H1 (cell line): ENCODE measurements at places on chromosomes 11 and 22. TPM values are rescaled to one million over a fixed set of nuclear protein-coding genes. Genes with fewer than 3 reads are reported as not detected.

DNA sequence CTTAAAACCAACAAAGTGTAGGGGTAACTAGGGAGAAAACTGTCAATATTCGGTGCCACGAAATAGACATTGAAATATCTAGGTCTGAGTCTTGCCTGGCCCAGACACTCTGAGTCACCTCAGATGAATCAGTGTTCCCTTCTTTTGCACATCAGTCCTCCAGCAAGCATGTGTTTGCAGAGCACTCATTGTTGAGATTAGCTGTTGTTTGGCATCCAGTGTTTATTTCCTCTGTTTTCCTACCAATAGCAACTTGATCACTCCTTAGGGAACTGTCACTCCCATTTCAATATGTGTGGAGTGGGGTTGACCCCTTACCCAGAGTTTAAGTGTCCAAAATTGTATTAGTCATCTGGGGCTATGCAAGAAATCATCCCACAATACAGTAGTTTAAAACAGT lies 4.7 kb upstream of the ASCC2 start:
- no peak for DNase-seq

DNA sequence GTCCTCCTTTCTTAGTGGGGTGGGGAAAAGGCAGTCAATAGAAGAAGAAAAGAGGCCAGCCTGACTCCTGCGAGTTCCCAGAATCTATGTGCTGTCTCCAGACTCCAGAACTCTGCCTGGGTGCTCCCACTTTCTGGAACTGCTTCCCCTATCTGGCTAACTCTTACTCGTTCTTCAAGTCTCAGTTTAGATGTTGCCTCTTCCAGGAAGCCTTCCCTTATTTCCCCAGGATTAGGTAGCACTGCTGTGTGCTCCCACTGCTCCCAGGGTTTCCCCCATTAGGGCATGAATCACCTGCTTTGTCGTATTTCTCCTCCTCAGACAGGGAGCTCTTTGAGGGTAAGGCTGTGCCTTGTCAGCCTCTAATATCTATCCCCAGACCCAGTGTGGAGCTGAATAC lies 17.5 kb upstream of the SYT7 start:
- DNase-seq = no peak

- DNase-seq = no peak
Measured at GRCh38 chr11:110152199-110152598, 59.0 kb downstream of the ZC3H12C start.

The FOLR2 gene
- not detected in 2 replicates for total RNA-seq

The C22orf31 gene
- total RNA-seq = not detected in 2 replicates

The GPR137 gene
- 36.8 and 37.8 TPM in 2 replicates for total RNA-seq

- no peak for DNase-seq
Measured at GRCh38 chr11:44887636-44888035, 63.0 kb downstream of the TP53I11 start.

- no peak for DNase-seq
Measured at GRCh38 chr11:80856066-80856465, 1415.2 kb upstream of the TENM4 start.

DNA sequence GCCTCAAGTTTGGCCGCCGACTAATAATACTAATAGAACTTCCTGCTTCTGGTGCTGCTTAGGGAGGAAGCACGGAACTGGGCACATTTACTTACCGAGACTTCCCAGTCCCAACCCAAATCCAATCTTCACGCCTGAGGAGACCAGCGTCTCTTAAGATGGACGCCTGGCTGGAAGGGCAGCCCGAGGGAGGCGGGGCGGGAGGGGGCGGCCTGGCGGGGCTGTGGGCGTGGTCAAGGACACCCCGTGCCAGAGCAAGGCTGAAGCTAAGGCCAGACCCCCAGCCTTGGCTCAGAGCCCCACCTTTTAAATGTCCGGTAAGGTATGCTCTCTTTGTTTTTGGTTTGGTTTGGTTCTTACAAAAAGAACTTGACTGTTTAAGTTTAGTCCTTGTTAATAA lies at the start of gene GDPD4:
Gene GDPD4, minus strand, starts transcription at position 177 of the 400 bp plus-strand sequence. CDS start 16,549 bp downstream, outside the sequence.
- no peak for DNase-seq

- no peak for DNase-seq
Measured at GRCh38 chr11:116930177-116930576, 92.8 kb upstream of the APOA1 start.

DNA sequence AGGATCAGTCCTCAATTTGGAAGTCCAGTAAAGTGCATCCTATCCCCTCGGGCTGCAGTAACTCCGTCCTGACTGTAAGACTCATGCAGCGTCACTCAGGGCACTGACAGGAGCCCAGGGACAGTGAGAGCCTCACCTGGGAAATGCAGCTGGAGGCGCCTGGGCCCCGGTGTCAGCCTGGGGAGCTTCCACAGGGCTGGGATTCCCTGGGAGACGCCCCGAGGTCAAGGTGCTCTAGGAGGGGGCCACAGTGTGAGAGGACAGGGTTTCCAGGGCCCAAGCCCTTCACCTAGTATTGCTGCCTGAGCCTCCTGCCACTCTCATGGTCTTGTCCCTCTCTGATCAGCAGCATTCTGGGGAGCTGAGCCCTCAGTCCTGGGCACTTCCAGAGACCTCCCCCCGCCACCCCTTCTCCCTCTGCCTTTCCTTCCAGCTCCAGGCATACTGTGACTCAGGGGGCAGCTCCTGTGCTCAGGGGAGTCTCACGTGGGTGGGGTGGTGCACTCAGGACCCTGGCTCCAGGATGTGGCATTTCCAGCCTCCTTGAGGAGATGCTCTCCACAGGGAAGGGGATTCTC lies 99.1 kb upstream of the IGLL5 start:
- no peak for DNase-seq

- no peak for DNase-seq
Measured at GRCh38 chr22:49154433-49154832, 673.2 kb downstream of the BRD1 start.

DNA sequence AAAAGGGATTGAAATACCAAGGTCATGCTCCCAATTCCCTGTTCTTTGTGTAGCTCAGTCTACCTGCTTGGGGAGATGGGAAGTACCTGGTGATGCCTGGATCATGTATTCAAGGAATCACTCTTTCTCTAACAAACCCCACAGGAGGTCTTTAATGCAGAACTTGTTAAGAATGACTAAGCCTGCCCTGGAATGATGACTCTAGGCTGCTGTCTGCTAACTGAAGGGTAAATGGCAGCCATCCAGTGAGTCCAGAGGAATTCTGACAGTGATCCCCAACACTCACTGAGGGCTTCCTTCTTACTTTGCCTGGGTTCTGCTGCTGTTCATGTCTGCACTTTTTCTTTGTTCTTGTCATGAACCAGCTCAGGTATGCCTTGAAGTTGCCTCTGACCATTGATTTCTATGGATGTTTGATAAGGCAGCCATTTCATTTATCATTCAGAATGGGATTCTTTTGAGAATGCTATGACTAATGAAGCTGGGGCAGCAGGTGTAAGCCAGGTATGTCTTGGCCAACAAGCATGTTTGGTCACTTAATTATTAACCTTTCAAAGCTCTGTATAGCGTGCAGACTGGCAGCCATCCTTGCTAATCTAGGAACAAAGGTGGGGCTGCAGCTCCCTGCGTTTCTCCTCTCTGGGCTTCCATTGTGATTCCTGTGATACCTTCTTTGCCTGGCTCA lies 11.4 kb downstream of the PRSS23 start:
- no peak for DNase-seq

DNA sequence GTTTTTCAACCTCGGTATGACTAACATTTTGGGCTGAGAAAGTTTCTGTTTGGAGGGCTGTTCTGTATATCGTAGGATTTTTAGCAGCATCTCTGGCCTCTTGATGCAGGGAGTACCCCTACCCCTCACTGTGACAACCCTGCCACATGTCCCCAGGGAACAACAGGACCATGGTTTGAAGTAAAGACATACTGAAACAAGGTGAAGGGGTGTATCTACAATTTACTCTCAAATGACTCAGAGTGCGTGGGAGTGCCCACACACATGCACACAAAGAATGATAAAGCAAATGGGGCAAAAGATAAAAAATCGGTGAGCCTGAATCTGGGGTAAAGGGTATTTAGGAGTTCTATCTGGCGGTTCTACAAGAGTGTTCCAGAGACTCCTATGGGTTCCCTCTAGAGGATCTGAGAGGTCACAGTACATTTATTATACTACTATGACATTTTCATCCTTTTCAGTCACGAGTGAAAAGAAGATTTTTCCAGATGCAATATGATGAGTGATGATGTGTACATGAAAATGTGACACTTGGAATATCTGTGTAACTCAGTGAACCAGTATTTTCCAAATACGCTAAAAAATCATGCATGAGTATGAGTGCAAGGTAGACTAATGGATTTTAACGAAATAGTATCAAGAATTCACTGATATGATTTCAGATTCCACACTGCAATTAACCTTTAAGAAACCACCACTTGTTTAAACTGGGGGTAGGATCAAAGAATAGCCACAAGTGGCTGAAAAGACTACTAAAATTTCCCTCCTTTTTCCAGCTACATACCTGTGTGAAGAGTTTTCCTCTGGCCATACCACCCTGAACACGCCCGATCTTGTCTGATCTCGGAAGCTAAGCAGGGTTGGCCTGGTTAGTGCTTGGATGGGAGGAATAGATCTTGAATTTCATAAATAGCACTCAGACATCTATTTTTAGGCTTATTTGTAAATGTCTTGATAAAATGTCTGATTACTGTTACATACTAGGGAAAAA lies 56.3 kb upstream of the YPEL1 start:
- DNase-seq = no peak

DNA sequence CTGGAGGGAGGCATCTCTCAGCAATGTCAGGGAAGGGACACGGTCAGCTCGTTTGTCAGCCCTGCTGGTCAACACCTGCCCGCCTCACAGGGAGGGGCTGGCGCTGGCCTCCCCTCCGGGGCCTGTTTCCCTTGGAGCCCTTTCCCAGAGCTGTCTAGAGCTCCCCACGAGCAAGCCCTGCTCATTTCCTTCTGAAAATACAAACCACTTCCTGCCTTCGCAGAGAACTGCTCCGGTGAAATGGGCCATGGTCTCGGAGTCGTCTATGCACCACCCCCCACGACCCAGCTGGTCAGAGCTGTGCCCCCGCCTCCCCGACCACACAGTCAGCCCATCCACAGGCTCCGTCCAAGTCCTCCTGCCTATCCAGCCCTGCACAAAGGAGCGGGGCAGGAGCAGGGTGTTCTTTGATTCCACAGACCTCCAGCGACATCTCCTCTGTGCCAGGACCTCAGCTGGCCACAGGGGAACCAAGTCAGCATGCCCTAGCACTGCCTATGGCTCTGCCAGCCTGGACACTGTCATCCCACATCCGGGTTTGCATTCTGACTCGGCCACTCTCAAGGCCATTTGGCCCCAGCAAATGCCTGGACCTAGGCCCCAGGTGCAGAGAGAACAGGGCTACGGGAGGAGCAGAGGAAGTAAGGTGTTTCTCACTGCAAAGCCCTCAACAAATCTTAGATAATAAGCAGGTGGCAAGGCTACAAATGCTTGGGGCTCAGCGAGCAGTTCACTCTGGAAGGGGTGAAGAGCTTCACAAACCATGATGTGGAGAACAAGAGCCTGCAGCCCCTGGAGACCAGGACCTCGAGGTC lies 82.1 kb upstream of the WNT11 start:
- no peak for DNase-seq

DNA sequence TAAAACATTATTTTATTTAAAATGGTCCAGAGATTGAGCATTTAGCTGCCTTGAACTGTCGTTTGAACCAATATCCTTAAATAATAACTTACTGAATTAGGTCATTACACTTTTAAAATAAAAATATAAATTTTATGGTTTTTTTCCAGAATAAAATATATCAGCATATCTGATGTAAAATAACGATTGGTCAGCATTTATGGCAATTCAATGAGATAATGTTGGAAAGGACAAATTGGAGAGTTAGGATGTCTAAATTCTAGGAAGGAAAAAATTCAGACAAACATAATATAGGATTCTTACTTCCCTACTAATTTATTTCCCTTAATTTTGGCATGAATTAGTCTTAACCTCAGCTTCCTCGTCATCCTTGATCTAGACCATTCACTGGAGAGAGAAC lies 113.4 kb downstream of the GRIA4 start:
- no peak for DNase-seq

The IGSF9B gene
- 42.3 and 49.2 TPM in 2 replicates for total RNA-seq

The MS4A2 gene
- total RNA-seq = not detected in 2 replicates

- no peak for DNase-seq
Measured at GRCh38 chr11:108589136-108589535, 4.4 kb downstream of the EXPH5 start.

The RAG1 gene
- total RNA-seq = 0.58 and 0.90 TPM in 2 replicates

GRCh38 chr11:127149410-127149809 lies 148.8 kb upstream of the KIRREL3 start:
- DNase-seq = no peak

- DNase-seq = no peak
Measured at GRCh38 chr22:49097171-49097925, 730.3 kb downstream of the BRD1 start.

The MS4A4A gene
- total RNA-seq = not detected in 2 replicates

DNA sequence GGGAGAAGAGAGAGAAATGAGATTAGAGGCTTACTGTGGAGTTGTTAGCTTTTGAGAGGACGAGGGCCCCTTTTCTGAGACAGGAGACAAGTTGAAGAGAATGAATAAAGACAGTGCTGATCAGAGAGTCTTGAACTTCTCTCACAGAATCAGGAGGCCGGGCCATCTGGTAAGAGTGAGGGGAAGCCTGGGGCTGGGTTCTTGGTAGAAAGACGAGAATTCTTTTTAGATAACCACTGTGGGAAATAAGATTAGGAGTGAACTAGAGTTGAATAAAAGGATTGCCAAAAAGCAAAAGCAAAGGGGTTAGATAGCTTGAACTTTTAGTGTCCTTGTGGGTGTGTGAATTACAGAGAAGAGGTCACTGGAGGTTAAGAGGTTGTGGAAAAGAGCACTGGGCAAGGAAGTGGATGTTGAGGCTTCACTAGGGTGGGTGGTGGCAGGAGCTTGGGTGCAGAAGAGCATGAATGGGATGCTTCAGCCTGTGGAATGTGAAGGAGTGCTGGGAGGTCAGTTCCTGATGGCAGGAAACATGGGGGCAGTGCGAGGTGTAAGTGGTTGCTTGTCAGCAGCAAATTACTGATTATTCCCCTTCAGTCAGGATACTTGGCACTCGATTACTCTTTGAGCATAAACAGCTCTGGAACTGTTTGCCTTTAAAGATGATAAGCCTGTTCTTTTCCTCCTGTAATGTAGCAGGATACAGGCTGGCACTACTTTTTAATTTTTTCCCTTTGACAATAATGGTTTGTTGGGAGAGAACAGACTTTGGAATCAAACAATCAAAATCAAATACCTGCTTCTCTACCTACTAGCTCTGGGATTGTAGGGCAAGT lies 98.3 kb downstream of the ARHGAP42 start:
- DNase-seq = no peak

The ARHGEF17 gene
- total RNA-seq = 12.9 and 14.6 TPM in 2 replicates

DNA sequence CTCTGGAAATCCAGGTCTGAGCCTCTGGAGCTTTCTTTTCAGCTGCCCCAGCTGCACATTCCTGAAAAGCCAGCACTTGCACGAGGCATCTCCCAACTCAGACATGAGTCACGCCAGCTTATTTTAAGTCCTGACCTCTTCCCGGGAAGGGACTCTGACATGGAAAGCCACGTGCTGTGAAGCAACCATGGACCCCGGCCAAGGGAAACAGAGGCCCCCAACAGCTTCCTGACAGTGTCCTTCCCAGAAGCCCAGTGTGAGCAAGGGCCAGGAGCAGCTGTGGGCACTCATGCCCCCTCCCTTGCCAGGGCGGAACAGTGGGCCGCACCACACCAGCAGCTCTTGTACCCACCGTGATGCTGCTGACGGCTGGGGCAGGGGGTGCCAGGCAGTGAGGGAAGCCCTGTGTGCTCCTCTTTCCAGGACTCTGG lies 118.8 kb upstream of the CADM1 start:
- no peak for DNase-seq

- DNase-seq = no peak
Measured at GRCh38 chr11:75656044-75656727, 12.7 kb downstream of the MAP6 start.

The MAP6 gene
- total RNA-seq = 0.54 and 0.94 TPM in 2 replicates
